ENCODE measurements at places on chromosomes 16 and 17. TPM values are rescaled to one million over a fixed set of nuclear protein-coding genes. Genes with fewer than 3 reads are reported as not detected.

Gene KRTAP4-4
- total RNA-seq: 2.2 TPM

Gene SLC38A8
- total RNA-seq: not detected

Gene PRPSAP2
- 51.9 TPM for total RNA-seq

Gene SLC52A1
- total RNA-seq: 0.59 TPM

Gene ZG16
- not detected for total RNA-seq

- DNase-seq: no peak
These were observed 822 bp upstream of the ADAM11 start for GRCh38 chr17:44757918-44758413.

DNA sequence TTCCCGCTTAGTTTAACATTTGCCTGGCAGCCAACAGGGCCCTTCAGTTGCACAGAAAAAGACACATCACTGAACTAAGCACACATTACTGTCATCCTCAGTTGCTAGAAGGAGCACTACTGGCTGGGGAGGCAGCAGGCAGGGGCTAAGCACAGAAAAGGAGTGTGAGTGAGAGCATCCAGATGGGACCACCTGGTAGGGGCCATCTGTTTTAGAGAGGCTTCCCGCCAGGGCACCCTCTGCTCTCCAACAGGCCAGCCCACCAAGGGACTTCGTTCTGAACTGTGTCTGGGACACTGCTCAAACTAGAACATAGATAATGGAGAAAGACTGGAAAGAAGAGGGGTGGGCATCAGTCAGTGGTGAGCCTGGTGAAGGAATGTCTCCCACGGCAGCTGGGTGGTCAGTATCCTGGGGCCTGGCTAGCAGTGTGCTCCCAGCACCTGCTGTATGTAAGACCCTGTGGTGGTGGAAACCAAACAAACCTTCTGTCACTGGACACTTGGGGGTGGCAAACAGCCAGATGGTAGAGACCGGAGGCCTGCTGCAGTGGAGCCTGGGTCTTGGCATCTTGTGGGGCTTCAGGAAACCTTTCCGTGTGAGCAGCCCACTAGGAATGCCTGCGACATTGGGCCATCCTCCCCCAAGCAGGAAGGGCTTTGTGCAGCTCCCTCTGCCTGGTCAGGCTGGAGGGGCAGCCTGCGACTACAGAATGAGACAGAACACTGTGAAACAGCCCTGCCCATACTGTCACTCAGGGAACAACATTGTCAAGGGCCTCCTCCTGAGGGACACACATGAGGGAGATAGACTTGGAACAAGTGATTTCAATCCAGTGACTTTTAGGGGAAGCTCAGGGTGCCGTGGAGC, 12.8 kb upstream of the RANGRF start:
- DNase-seq: no peak

DNA sequence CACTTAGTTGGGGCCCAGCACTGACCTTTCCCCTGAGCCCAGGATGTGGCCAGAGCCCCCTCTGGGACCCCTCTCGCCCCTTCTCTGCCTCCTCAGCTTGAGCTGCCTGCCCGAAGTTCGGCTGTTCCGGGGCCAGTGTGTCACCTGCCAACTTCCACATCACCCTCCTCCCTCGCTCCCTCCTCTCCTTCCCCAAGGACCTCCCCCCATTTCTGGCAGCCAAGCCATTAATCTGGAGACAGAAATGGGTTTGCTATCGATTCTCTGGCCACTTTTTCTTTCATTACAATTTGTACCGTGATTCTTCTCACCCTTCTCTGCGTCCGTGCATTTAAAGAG, 8.8 kb upstream of the ADAM11 start:
- DNase-seq: no peak

DNA sequence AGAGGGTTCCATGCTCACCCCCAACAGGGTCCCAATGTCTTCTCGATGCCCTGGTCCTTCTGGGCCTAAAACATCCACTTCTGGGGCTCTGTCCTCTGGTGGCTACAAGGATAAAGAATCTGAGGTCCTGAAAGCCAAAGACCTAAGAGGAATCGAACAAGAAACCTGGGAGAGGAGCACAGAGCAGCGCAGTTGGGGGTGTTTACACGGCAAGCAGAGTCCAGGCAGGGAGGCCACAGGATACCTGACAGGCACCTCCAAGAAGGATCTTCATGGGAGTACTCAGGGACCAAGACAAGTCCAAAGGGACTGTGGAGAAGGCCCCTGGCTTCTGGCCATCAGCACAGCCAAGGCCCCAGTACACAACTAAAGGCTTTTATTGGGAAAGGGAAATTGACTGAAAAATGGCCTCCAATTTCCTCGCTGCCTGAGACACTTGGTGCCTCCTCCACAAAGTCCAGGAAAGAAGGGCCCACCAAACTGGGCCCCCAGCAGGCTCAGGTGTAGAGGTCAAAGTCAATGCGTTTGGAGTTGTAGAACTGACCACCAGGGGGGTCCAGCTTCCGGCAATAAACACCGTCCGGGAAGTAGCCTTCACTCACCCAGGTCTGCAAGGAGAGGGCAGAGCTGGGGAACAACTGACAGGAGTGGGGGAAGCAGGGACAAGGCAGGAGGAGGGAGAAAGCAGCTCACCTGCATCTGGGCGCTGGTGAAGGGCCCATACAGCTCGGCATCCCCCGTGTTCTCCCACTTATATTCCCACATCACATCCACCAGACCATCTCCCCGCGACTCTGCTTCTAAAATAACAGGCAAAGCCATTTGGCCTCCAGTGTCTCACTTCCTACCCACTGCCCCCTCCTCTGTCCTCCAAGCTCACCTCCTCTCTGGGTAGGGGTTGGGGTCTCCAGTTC, 2.4 kb downstream of the CD2BP2 start:
- no peak for DNase-seq

GRCh38 chr16:14179116-14179515, 108.0 kb downstream of the MRTFB start:
- no peak for DNase-seq

DNA sequence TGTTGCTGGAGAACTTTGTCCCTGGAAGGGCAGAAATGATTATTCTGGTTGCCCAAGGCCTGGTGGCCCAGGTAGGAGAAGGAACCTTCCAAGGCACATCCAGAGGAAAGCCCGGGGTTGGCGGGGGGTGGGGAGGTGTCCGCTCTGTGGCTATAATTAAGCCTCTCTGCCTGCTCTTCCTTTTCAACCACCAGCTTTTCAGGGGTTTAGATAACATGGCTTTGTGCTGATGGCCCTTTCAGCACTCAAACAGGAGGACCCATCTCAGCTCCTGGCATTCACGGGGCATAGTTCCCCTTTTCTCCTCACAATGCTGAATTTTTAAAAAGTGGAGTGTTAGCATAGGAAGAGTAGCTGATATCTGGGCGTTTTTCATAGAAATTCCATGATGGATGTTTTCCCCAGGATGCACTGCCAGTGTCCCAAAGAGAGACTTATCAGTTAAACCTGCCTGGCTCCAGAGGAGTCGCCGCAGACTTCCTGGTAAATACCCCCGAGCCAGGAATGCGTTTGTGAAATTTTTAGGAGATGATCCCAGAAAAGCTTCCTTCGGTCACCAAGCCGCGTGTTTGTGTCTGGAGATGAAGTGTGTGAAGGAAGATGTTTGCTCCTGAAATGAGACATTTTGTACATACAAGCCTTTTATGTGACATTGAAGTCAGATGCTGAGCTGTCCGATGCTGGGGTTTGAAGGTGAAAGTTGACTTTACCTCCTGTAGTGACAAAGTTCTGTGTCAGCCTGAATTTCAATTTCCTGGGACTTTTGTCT, 188.5 kb downstream of the MSI2 start:
- no peak for DNase-seq

- DNase-seq: no peak
These were observed 43.0 kb upstream of the MYOCD start for GRCh38 chr17:12622726-12623125.

- no peak for DNase-seq
These were observed 494.6 kb downstream of the CDH11 start for GRCh38 chr16:64627288-64627687.

DNA sequence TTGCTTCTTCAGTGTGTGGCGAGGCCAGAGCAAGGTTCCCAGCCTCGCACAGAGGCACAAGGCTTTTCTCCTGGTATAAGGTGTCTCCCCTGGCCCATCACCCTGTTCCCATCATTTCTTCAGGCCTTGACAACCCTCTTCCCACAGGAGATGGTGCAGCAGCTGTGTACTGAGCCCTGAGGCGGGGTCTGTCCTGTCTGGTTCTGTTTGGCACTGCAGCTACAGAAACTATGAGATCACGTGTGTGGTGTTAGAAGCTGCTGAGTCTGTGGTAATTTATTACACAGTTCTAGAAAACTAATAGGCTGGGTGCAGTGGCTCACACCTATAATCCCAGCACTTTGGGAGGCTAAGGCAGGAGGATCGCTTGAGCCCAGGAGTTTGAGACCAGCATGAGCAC, 7.2 kb downstream of the PLA2G15 start:
- DNase-seq: no peak

All from skin of body (tissue), 3 donors.